ENCODE measurements at places on chromosomes 1 and 21.

GRCh38 chr1:52767596-52768280, 41.5 kb downstream of the ZYG11B start:
- no peak for DNase-seq

DNA sequence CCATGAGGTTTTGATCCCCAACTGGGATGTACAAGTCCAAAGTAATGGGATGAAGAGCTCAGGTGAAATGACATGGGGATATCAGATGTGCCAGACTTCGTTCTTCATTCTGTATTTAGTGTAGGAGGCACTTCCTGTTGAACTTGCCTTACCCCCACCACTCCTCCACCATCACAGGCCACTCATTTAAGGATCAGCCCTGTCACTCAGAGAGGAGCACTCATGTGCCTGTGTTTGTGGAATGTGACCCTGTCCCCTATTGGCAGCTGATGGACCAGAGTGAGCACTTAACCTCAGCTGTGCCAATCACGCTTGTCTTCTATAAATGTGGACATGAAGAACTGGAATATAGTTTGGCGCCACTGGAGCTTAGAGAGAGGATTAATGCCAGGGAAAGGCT, 91.4 kb upstream of the CTTNBP2NL start:
- DNase-seq = no peak

GRCh38 chr1:225811622-225812487, 1.9 kb downstream of the EPHX1 start:
- DNase-seq = no peak

GRCh38 chr1:232218955-232219865, 410.7 kb downstream of the SIPA1L2 start:
- no peak for DNase-seq

DNA sequence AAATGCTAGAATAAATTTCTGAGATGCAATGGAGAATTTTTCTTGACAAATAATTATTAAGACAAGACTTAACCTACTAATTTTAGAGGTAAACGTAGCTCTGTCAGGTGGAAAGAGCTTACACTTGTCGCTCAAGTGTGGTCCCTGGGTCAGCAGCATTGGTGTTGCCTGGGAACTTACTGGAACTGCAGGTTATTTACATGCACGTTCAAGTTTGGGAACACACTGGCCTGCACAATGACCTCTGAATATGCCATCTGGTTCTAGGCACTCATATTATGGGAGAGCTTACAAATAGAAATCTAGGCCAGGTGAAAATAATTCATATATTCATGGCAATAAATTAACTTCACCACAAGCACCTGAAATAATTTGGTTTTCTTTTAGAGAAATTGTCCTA, 88.5 kb upstream of the BCL9 start:
- DNase-seq = no peak

- no peak for DNase-seq
Measured at GRCh38 chr1:232643251-232643650, 13.3 kb upstream of the SIPA1L2 start.

- DNase-seq = no peak
Measured at GRCh38 chr1:233599542-233600073, 14.3 kb upstream of the KCNK1 start.

GRCh38 chr21:44940116-44940631, 345 bp downstream of the SLX9 start:
- DNase-seq = no peak
